ENCODE measurements at places on chromosomes 2 and 18.

DNA sequence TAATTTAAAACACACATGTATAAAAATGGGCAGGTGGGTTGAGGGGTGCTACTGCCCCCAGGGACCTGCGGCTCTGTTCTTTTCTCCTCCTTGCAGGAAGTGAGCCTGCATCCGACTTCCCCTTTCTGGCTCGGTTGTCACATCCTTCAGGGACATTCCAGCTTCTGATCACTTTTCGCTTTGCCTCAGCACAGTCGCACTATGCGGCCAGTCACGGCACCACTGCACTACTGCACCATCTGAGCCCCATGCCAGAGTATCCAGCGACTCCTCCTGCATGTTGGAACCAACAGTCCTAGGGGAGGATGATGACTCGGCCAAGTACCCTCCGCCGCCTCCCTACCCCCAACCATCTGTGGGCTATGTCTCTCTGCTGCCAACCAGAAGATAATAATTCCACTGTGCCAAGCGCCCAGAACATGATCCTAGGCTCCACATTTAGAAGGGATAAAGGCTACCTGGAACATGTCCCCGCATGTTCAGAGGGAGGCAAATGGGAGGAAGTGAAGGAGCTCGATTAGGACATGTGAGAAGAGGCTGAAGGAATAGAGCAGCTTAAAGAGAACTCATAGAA is 17.6 kb downstream of the CDC42EP3 start:
- peak; percentile 34 for DNase-seq

DNA sequence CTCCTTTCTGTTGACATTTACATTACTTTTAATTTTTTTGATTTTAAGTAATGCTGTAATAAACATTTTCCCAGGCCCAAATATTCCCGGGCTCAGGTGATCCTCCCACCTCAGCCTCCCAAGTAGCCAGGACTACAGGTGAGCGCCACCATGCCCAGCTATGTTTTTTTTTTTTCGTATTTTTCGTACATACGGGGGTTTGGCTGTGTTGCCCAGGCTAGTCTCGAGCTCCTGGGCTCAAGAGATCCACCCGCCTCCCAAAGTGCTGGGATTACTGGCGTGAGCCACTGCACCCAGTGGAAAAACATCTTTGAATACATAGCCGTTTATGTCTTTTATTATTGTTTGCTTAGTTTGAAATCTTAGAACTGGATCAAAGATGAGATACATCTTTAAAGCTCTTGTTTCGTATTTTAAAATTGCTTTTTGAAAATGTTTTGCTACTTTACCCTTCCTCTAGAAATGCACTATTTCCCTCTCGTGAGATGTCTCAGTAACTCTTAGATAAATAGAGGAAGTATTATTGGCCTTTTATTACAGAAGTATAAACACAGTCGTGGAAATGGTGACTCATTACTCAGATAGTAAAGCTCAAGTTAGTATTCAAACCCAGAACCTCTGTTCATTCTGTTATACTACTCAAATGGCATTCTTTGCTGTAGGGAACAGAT is 2.4 kb downstream of the SMCHD1 start:
- no peak for DNase-seq

DNA sequence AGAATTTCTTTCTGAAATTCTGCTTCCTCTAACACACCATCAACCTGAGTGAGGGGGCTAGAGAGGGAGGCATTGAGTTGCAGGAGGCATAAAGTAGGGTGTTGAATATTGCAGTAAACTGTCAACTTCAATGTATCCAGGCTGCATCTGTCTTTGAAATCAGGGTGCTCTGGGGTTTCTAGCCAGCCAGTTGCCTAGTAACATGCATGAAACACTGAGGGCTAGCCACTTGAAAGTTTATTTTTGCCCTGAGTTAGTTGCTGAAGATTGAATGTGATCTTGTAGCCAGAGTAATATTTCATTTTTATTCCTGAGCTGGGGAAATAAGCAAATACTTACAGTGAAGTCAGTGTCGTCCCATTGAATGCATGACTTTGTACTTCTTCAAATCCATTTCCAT is 41.9 kb downstream of the LHCGR start:
- DNase-seq = no peak

- DNase-seq = no peak
These were observed 298.8 kb upstream of the FANCL start for GRCh38 chr2:58539973-58540372.

DNA sequence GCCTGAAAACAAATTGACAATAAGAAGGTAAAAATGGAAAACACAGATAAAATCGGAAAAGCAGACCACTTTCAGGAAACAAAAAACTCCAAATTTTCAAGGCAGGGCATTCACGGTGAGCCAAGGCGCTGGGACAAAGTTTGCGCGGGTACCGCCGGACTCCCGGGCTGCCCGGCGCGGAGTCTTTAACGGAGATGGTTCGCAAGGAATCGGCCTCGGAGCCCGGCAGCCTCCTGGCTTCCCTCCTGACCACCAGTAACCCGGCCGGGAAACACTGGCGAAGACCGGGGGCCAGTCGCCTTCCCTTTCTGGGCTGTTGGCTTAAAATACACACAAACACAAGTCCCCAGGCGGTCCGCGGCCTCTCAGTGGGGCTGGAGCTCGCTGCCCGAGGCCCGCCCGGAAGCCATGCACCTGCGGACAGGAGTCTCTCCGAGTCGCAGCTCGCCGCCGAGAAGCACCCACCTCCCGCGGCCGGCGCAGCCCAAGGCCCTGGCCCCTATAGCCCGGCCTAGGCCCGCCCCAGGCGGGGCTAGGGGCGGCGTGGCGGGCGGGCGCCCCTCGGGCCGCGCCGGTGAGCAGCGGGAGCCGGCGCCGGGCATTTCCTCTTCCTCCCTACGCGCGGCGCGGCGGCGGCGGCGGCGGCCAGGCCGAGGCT is 622 bp upstream of the KCMF1 start:
- peak; percentile 62 for DNase-seq

DNA sequence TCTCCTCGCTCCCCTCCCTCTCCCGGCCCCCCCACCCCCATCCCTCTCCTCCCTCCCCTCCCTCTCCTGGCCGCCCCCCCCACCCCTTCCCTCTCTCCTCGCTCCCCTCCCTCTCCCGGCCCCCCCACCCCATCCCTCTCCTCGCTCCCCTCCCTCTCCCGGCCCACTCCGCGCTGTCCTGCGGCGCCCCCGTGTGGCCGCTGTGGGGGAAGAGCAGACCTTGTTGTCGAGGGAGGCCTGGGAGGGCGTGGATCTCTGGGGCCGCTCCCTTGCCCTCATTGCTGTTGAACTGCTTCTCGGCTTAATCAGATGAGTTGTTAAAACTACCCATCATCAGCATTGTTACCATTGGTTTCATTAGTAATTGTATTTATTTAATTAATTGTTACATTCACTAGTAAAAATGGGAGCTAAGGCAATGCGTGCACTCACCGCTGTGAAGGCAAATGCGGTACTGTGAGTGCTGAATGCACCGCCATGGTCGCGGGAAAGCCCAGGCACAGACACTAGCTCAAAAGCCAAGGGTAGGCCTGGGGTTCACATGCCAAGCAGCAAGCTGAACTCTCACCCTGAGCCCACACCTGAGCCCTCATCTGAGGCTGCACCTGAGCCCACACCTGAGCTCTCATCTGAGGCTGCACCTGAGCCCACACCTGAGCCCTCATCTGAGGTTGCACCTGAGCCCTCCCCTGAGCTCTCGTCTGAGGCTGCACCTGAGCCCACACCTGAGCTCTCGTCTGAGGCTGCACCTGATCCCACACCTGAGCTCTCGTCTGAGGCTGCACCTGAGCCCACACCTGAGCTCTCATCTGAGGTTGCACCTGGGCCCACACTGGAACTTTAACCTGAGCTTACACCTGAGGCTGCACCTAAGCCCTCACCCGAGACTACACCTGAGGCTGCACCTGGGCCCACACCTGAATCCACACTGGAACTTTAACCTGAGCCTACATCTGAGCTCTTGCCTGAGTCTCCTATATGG is 8.8 kb downstream of the RTP5 start:
- DNase-seq = peak; percentile 80

DNA sequence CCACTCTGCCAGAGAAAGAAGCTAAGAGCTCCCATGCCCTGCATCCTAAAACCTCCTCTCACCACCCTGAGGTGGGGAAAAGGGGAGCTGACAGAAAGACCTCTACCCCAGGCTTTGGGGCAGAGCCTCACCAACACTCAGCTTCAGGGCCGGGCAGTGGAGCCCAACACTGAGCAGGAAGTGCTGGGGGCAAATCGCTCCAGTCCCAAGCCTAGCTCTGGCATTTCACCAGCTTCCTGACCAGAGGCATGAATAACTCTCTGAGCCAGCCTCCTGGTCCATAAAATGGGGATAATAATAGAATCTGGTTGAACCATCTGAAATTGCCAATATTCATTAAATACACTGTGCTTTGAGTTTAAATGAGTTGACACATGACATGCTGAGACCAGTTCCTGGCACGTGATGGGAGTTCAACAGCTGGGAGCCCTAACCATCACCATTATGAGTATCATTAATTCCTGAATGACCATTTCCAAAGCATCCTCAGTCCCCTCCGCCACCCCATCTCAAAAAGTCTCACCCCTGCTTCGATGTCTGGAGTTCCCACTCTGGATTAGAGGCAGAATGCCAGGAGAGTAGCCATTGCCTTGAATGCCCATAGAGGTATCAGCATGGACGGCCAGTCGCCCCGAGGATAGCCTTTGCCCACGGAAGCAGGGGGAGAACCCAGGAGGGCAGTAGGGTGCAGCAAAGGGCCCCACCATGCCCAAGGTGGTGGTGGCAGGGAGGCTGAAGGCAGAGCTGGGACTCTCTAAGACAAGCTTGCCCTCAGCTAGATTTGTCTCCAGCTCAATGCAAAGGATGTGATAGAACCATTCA is 153.4 kb downstream of the TNS1 start:
- no peak for DNase-seq

- no peak for DNase-seq
These were observed 129.8 kb upstream of the ARL4C start for GRCh38 chr2:234626566-234627130.

DNA sequence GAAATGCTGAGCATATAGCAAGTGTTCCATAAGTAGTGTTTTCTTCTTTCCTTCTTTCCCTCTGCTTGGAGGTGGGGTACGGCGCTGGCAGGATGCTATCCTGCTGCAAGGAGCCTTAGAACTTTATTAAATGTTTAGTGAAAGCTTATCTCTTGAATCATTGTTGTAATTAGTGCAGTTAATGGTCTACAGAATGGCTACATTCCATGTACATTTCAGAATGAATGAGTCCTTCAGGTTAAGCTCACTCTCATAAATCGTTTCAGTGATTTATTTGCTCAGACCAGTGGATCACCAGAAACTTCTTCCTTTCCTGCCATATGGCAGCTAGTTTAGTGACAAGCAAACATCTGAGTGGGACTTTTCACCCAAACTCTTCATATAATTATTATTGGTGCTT is 3.3 kb upstream of the YWHAQ start:
- DNase-seq = no peak

DNA sequence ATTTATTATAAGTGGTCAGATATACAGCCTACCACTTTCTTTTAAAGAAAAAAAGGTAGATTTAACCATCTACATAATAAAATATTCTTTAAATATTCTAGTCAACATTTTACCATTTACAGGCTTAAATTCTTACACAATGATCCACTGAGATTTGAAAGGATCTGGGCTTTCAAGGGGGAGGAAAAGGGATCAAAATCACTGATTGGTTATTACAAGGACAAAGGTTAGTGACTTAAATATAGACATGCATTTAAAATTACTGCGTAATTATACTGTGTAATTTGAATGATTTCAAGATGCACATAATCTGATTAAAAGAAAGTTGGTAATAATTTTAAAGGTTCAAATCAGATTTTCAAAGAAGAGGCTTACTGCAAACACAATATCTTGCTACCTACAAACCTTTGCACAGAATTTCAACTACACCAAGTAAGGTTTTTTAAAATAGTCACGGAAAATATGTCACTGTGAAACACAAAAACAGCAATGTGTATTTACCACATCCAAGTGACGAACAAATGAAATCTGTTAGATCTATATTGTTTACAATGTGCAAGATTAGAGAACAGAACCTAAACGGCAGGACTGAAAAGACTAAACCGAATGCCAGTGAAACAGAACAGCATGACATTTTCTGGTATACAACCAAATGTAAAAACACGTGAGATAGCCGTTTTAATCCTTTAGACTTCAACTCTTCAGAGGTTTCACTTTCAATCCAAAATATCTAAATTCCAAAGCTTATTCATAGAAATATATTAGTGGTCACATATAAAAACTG is 40.8 kb downstream of the RTN4 start:
- DNase-seq = no peak

DNA sequence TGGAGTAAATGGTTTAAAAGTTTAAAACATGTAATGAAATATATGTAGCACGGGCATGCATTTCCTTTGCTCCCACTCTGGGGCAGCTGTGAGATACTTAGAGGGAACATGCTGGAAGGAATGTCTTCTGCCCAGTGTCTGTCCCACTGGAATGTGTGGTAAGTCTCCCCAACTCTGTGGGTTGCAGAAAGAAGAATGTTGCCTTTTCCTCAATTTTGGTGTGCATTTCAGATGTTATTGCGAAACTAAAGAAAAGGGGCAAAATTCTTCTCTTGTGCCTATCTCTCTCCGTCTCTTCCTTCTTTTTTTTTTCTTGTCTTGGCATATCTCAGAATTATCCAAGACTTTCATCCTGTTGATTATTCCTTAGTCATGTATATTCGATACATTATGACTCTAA is 201.1 kb downstream of the SH3RF3 start:
- DNase-seq = no peak

DNA sequence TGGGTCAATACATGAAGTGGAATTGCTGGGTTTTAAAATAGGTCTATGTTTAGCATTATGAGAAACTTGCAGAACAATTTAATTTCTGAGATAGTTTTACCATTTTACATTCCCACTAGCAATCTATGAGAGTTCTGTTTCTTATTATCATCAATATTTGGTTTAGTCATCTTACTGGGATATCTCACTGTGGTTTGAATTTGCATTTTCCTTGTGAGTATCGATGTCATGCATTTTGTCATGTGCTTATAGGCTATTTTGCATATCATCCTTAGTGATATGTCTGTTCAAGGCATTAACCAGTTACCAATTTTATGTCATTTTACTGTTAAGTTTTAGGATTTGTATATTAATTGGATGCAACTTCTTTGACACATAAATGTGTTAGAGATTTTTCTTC is 204.4 kb downstream of the MCFD2 start:
- no peak for DNase-seq

DNA sequence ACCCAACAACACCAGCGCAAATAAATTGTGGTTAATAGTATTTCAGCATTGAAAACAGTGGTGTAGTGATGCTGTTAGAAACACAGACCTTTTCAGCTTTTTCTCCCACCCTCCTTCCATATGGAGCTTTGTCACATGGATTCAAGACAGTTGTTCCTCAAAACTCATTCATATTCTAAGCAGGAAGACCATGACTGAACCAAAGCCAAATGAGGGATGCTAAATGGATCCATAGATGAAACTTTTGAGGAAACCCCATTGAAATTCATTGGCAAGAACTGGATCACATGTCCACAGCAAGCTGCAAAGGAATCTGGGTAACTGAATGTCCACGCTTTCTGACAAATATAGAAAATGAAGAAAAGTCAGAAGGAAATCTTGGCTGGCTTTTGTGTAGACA is 615.1 kb upstream of the NETO1 start:
- no peak for DNase-seq

DNA sequence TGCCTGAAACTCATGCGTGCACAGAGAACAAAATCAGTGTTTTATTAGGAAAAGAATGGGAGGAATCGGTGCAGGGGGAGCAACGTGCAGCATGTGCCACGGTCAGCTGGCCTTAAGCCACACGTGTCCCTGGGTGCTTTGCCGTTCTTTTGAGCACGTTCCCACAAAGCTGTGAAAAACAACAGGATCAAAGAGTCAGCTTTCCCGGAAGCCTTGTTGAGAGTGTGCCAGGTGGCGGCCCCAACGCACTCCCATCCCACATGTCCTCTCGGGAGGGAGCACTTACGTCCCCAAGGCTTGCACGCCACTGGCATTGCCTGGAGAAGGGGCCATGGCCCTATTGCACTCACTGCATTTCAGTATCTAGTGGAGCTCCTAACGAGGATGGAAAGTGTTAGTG is 511.2 kb downstream of the EIPR1 start:
- DNase-seq = no peak

Measured in activated naive CD4-positive, alpha-beta T cell treated with Interleukin-2 at 50 U/mL for 16 hours (primary cell).